ENCODE measurements at places on chromosomes 7 and 10.

- peak; percentile 46 for DNase-seq
Observed at GRCh38 chr7:99928994-99929729, at the start of gene GJC3. Gene GJC3, minus strand, starts transcription at chr7:99929620. Its CDS starts 0 bp downstream, at chr7:99929620.

DNA sequence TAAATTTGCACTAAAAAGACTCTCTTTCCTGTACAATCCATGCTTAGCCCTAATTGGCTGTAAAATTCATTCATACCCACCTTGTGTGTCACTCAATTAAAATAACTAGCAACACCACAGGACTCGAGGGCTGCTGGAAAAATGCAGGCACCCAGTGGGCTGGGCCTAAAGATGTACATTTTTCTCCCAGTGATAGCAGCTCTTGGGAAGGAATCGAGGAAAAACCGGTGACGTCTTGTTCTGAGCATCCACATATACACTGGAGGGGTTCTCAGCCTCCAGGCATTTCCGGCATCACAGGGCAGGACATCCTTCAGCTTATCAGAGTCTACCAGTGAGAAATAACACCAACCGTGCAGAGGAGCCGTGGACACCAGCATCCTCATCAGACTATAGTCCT is 85.8 kb upstream of the PITRM1 start:
- no peak for DNase-seq

DNA sequence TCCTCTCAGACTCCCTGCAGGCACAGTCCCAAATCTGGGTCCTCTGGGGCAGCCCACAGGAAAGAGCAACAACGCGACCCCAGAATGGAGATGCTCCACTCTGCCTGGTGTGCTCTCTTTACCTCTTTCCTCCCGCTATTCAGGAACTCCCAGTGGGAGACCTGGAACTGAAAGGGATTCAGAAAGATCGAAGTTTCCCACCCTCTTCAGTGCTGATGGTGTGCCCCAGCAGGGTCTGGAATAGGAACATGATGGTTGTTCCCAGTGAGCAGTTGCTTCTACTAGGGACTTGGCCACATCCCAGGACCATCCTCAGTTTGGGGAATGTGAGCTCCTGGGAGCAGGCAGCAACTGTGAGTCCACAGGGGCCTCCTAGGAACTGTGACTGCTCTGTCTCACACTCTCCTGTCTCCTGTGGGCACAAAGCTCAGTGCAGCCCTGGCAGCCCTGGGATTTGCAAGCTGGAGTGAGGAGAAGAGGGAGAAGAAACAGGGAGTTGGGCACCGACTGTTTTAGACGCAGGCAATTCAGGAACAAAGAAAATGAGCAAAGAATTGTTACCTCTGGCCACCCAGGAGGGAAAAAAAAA is 17.9 kb downstream of the OR6V1 start:
- DNase-seq, result no peak

DNA sequence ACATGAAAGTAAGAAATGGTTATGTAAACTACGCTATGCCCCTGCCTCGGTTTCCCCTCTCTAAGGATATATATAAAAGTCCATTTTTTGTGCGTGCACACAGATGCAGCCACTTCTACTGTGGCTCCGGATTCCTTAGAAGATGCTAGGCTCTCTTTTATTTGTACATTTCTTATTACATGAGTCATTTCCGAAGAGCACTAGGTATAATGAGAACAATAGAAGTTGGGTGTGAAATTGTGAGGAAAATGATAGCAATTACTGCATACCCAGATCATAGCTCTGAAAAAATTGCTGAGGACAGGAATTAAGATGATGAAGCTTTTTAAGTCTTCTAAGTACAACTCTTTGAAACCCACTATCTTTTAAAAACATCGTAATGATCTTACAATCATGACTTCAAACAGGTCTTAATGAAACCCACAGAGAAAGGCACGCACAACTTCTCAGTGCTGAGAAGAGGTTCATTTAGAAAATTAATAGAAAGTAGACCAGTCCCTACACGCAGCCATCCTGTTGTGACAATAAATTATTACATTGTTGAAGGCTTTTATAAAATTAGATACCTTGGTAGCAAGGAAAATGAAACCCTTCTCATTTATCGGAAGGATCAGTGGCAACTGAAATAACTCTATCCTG is 96.2 kb upstream of the FGFR2 start:
- no peak for DNase-seq

Measured in NCI-H1105 (cell line).